Activated effector memory CD4-positive, alpha-beta T cell treated with anti-CD3 and anti-CD28 coated beads, Interleukin-2, amount 50 U/mL, for 16 hours (primary cell): ENCODE measurements at places on chromosomes 6 and 20.
A peak's percentile ranks its signal among the peaks of the same experiment; 100 is the strongest.

DNA sequence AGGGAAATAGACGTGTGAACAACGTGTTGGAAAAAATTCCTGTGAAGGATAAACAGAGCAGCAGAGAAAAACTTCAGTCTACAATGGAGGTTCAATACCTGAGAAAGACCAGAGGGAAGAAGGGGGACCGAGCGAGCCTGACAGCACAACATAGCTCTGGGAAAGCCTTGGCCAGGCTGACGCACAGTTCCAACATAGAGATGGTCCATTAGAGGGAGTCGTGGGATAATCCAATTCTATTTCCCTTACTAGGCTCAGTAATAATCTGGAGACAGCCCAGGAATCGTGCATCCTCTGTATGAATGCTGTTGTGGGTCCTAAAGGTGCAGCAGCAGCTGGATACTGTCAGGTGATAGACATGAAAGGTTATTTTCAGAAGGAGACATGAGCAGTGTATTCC lies 370.8 kb upstream of the BTBD3 start:
- DNase-seq: no peak

- DNase-seq: no peak
Measured at GRCh38 chr20:21228511-21228910, 74.6 kb upstream of the XRN2 start.

DNA sequence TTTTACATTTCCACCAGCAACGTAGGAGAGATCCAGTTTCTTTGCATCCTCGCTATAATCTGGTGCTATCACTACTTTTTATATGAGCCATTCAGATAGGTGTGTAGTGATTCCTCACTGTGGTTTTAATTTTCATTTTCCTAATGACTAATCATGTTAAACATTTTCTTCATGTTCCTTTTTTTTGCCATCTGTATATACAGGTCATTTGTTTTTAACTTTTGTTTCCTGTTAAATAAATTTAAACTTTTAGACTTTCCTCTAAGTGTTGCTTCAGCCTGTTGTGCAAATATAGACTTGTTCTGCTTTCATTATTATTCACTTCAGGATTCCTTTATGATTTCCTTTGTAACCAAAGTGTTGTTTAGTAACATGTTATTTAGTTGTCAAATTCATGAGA lies 697.4 kb downstream of the PTPRT start:
- DNase-seq: no peak

GRCh38 chr6:110491644-110492317 lies 15.4 kb upstream of the SLC22A16 start:
- DNase-seq: no peak

GRCh38 chr6:9851006-9851405 lies 563.9 kb downstream of the TFAP2A start:
- DNase-seq: no peak

- DNase-seq: no peak
Measured at GRCh38 chr6:127547904-127548649, 28.9 kb upstream of the C6orf58 start.

DNA sequence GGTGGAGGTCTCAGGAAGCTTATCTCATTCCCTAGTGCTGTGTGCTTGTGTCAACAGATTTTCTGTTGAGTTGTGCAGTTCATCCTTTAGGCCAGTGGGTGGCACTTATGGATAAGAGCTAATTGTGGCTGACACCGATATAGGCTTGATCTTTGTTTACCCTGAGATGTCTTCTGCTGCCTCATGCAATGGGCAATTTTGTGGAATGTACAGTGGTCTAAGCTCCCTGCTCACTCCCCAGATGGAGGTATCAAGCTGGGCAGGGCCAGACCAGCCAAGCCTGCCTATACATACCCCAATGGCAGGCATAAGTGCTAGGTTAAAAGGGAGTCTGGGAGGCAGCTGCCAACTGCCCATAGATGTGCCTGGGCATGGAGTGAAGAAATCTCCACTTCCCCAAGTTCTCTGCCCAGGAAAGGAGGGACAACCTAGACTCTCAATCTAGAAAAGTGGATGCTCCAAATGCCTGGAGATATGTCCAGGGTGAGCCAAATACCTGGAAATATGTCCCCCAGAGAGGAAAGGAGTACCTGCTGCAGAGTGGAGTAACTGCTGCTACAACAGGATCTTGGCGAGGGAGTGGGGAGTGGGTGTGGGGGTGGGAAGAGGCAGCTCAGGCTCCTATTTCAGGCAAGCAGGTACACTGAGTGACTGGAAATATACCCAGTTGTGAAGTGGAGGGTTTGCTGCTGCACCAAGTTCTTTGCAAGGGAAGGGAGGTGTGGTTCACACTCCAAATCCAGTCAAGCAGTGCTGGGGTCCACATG lies 53.2 kb upstream of the ARG1 start:
- DNase-seq: peak; percentile 67

- DNase-seq: no peak
Measured at GRCh38 chr6:153092082-153093013, 38.7 kb downstream of the RGS17 start.

DNA sequence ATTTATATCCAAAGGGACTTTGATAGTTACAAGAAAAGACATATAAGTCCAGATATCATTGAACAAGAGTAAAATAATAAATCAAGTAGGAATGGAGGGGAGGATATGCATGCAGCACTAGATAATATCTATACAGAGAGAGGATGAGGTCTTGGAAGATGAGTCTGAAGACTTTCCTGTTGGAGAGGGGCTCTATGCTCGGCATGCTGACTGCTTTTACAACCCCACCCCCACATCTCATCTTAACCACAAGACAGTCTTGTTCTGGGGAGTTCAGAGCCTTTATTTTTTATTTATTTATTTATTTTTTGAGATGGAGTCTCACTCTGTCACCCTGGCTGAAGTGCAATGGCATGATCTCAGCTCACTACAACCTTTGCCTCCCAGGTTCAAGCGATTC lies 48.4 kb upstream of the IER3 start:
- no peak for DNase-seq

DNA sequence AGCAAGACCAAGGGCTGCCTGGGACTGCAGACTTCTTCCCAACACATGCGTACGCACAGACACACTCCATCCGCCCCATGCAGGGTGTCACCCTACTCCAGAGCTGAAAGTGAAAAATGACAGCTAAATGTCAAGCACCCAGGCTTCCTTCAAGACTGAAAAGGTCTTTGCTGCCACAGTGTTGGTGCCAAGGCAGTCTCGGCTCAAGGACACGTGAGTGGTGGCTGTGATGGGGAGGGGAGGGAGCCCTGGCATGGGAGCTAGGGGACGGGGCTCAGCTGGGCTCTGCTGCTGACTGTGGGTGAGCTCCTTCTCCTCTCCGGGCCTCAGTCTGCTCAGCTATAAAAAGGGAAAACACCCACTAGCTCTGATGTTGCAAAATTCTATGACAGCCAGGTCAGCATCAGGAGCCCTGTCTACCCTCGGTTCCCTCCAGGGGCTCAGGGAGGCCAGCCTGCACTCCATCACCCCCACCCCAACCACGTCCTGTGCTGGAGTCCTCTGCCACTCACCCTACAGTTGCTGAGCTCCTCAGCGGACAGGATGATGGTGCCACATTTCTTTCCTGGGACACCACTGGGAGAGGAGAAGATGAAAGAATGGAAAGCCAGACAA lies 47.6 kb downstream of the CPNE5 start:
- DNase-seq: no peak

DNA sequence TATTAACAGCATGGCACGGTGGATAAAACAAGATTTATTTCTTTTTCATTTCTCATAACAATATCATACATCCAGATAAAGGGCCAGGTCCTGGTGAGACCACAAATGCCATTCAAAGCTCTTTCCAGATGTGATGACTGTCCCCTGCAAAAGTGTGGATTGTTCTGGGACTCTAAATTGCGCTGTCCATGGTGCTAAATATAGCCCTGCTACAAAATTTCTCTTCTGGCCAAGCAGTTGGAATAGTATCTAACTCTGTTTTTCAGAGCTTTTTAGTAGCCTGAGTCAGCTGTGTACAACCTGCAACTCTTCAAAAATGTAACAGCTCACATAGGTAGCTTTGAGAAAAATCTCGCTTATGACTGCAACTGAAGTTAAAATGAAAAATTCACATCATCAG lies 115.8 kb downstream of the MANEA start:
- no peak for DNase-seq

- no peak for DNase-seq
Measured at GRCh38 chr20:33624399-33624798, 37.7 kb upstream of the C20orf144 start.

DNA sequence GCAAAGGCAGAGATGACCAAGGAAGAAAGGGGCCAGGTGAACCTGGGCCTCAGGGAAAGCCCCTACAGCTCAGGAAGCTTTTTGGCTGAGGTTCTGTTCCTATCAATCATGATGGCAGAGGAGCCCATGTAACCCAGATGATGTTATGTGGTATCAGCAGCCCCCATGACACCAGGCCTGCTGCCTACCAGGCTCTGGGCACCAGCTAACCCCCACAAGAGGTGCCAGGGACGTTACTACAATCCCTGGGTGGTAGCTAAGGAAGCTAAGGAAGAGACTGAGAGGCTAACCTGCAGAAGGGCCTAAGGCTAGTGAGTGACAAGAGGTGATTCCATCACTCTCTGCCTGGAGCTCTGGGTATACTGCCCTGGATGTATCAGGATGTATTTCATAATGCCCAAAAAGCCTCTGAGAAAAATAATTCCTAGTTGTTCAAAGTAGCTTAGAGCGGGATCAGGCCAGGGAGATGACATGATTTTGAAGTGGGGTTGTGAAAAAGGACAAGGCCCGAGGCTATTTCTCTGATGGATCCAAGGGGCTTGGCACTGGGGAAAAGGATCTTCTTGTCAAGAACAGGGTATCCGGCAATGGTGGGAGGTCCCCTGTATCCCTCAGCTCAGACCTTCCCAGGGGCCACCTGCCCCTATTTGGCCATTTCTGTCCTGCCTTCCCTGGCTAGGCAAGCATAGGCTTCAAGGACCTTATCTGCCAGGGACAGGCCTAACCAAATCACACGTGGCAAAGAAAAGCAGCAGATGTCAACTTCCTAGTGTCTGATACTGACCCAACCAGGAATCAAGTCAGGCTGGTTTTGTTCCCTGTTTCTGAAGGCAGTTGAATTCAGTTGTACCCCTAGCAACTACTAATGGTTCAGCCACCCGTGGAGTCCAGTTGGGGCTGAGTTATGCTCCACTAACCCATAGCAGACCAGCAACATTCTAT lies 41.3 kb downstream of the PANK2 start:
- DNase-seq: no peak

DNA sequence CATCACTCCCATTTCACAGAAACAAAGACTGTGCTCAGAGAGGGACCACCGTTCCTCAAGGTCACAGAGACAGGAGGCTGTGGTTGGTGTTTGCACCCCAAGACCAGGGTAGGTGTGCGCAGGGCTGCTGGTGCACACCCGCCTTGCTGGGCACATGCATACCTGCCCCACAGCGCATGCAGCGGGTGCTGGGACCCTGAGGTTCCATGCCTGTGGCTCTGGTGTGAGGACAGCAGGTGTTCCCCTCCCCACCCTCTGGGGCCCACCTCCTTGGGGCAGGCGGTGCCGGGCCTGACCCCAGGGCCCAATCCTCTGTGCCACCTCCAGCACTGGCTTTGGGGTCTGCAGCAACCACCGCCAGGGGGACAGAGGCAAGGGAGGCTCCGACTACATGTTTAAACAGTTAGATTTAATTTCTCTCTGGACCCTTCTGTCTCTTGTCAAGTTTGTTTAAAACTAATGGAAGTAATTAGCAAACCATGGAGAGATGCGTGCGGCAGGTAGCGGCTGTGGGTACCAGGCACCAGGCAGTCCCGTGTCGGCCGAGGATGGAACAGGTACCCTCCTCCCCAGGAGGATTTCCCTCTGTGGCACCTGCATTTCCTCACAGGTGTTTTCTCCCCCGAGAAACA lies 327.8 kb downstream of the TAF4 start:
- DNase-seq: no peak
